ENCODE measurements at places on chromosomes 7 and 10.

GRCh38 chr7:7795630-7796121, 77.3 kb upstream of the RPA3 start:
- DNase-seq, result peak; percentile 72

GRCh38 chr7:45892407-45893035, 4.2 kb downstream of the IGFBP1 start:
- DNase-seq, result no peak

DNA sequence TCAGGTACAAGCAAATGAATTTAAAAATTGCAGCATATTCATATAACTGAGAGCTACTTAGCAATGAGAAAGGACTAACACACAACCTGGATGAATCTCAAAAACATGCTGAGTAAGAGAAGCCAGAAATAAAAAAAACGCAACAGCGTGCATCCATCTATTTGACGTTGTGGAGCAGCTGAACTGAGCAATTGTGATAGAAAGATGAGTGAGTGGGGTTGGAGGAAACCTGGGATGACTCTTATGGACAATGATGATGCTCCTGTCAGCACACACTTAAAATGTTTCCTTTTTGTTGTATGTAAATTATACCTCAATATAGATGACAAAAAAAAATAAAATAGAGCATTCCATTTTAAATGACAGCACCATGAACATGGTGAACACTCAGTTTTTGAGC, 36.0 kb upstream of the AKR1E2 start:
- no peak for DNase-seq

DNA sequence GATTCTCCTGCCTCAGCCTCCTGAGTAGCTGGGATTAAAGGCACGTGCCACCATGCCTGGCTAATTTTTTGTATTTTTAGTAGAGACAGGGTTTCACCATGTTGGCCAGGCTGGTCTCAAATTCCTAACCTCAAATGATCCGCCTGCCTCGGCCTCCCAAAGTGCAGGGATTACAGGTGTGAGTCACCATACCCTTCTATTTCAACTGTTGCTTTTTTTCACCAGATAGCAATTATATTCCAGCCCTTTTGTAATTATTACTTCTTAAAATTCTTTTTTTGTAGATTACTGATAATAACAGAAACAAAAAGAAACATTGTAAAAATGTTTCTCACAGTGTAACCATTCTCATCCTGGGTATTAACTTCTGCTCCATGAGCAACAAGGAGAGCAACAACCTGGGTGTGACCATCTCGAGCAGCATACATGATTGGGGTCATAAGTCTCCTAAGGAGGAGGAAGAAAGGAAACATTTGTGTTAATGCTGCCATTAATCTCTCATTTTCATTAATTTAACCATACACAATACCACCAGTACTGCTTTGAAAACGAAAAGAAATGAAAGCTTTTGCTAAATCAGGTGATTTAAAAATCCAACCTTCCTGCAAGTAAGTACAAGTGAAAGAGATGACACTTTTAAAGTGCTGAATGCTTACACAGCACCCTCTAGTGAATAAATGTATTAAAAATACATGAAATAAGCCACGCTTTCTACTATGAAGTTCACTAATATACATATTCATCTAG, 41.8 kb downstream of the ASZ1 start:
- DNase-seq, result peak; percentile 32

GRCh38 chr10:114064151-114065048, 20.7 kb downstream of the ADRB1 start:
- no peak for DNase-seq

DNA sequence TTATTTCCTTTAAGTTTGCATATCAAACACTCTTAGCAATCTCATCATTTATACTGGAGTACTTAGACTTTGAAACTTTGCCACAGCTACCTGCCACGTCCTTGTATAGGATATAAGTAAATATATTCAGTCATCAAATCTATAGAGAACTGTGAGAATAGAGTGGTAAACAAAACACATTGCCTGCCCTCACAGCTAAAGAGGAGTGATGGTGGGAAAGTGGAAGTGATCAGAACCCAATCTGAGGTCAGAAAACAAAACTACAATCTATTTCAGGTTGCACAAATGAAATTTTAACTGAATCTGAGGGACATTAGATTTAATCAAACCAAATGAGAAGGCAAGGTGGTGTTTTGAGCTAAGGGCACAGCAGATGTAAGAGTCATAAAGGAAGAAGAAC, 74.8 kb downstream of the ZEB1 start:
- DNase-seq, result no peak

DNA sequence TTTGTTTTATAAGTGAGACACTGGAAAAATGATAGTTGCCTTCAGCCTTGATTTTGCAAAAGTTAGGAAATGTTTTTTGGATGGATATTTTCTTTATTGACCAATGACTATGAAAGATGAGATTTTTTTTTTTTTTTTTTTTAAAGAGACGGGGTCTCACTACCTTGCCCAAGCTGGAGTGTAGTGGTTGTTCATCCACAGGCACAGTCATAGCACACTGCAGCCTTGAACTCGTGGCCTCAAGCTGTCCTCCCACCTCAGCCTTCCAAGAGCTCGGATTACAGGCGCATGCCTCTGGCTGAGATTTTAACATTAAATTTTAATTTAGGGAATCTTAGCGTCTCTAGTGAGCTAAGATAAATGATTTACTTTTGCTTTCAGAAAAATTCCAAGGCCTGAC, 66.2 kb downstream of the LOXL4 start:
- no peak for DNase-seq

DNA sequence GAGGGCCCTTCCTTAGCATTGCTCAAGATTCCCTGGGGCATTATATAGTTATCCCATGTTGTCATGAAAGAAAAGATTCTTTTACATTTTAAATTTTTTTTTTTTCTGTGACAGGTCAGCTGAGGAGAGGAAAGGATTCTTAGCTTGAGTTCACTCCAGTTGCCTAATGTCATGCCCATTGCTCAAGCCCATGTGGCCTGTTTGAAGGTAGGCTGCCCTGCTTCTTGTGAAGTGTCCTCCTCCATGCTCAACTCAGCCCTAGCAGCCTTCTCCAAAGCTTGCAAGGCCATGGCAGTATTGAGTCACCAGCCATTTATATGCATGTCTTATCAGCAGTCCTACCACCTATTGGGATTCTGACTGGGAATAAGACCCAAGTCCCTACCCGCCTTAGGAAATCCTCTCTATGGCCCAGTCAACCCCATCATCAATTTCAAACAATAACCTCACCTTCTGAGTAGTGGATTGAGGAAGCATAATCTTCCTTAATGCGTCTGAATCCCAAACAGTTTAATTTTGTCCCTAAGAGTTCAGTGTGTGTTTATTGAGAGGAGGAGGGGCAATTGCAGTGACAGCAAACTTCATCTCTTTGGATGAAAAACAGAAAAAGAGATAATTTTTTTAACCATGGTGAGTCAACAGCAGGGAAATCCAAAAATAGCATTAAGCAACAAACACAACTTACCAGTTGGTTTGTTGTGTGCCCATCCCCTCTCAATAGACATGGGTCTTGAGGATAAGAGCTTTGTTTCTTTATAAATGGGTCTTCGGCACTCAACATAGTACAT, 38.6 kb upstream of the WASL start:
- no peak for DNase-seq

- peak; percentile 9 for DNase-seq
These were observed 67.5 kb downstream of the PFKFB3 start for GRCh38 chr10:6269953-6270867.

Measured in EL (cell line).